ENCODE measurements at places on chromosomes 2 and 18.

DNA sequence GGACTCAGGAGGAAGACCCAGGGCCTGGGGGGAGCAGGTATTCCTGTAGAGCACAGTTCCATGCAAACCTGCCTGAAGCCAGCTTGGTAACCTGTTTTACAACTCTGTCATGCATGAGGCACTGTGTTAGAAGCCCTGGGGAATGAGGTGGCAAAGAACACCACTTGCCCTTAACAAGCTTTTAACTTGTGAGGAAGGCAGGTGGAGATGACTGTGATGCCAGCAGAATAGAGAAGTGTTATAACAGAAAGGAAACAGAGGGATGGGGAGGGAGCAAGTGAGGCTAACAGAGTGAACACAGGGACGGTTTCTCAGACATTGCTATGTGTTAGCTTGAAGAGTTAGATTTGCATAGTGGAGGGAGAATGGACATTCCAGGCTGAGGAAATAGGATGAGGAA lies 11.5 kb upstream of the IL1A start:
- DNase-seq = no peak

DNA sequence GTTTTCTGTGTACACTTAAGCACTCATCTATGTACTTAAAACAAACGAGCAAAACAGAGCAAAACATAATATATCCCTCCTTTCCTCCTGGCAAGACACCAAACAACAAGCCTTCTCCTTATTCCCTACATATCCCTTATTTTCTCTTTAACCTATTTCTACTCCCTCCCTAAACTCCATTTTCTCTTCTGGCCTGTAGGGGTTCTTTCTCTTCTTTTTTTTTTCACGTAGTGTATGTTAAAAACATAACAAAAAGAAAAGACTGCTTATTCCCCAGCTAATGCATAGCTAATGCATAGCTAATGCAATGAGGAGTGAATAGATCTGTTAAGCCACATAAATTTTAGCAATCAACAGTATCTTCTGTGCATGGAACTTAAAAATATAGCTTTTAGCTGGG lies 193.4 kb downstream of the TMEM247 start:
- no peak for DNase-seq

DNA sequence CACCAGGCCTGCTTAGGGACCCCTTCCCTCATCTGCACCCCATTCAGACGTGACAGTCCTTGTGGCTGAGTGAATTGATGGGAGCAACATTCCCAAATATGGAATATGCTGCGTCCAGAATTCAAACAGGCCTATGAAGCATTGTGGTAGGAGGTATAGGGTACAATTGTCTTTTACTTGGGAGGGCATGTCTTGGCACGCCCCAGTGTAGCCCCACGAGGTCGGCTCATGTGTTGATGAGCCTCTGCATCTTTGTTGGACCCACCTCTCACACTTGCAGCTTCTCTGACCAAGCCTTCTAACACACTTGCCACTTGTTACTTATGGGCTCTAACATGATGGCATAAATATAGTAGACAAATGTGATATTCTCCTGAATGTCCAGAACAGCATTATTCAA lies 1.6 kb downstream of the TIMM21 start:
- DNase-seq = no peak

DNA sequence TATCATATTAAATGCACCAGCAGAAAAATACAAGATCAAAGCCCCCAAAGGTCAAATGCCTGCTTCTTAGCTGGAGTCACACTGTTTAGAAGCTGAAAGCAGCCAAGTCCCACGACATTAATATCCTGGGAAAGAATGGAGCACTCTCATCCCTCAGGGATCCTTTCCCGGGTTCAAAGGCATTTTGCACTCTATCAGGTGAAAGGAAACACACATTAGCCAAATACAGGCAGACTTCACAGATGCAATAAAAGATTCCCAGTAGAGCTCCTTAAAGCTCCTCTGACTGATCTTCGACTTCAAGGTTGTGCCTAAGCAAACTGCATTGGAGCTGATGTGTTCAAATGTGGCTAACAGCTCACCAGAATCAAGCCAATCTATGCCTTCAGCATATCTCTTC lies 158.4 kb downstream of the RNF152 start:
- DNase-seq = no peak

DNA sequence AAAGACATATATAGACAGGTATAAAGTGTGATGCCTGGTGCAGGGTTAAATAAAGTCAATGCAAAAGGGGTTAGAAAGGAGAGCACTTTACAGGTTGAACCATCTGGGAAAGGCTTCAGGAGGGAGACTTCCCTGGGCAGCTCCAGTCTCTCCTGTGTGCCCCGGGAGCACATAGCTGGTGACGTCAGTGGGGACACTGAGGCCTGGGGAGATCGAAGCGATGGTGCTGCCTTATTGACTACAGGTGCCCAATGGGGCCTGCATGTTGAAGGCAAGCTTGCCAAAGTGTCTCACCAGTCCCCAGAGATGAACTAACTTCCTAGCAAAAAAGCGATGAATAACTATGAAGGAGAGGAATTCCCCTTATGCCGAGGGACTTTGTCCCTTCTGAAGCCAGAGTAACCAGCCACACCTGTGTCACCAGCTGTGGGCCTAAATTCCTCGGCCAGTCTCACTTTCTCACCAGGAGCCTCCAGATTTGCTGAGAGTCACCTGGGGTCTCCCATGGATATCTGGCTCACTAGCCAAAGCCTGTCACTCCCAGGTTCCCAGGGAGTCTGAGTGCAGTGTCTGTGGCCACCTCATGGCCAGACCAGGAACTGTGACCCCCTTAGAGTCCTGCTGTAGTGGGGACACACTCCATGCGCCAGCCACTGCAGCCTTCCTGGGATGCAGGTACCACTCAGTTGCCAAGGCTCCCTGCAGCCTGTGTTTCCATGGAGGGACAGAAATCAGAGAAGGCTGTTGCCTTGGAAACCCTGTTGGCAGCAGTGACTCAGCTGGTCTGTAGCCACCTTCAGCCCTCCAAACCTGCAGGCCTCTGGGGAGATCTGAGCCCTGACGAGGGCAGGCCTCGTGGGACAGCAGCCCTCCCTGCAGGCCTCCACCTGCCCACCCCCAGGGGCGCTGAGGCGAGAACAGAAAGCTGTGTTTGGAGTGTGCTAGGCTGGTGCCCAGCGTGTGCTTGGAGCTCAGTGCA lies 128.7 kb downstream of the CTIF start:
- peak; percentile 54 for DNase-seq

DNA sequence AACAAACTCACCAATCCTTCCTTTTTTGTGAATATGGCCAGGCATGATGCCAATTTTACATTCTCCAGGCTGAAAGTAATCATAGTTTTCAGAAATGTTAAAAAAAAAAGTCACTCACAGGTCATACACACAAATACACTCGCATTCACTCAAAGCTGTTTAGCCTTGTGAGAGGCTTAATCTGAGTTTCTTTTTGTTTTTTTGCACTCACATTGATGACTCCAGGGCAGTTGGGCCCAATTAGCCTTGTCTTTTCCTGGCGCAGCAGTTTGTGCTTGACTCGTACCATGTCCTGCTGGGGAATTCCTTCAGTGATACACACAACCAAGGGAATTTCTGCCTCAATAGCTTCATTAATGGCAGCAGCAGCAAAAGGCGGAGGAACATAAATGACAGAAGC lies 18.0 kb downstream of the SUCLG1 start:
- no peak for DNase-seq

GRCh38 chr2:221999717-222000116 lies 299.1 kb downstream of the PAX3 start:
- DNase-seq = no peak

GRCh38 chr2:145412155-145412554 lies 892.2 kb upstream of the ZEB2 start:
- no peak for DNase-seq
